ENCODE measurements at places on chromosomes 3 and 15.

GRCh38 chr15:76575679-76576078 lies 239.1 kb downstream of the ISL2 start:
- no peak for DNase-seq

- no peak for DNase-seq
Measured at GRCh38 chr3:166554023-166554422, 716.8 kb upstream of the BCHE start.

DNA sequence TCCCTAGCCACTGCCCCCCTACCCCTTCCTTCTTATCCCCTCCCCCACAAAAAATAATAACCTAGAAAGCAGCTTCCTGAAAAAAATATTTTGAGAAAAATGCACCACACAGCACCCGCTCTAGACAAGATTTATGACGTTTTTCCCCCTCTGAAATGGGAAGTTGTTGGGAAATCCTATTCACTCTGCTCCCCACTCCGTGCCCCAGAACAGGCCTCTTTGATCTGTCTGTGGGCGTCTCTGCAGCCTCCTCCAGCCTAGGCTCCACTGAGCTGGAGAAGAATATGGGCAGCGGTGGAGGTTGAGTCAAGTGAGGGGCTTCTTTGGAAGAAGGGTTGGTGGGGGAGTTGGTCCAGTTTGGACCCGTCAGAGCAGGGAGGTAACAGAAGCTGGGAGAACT lies 28.5 kb upstream of the POLG start:
- DNase-seq: no peak

DNA sequence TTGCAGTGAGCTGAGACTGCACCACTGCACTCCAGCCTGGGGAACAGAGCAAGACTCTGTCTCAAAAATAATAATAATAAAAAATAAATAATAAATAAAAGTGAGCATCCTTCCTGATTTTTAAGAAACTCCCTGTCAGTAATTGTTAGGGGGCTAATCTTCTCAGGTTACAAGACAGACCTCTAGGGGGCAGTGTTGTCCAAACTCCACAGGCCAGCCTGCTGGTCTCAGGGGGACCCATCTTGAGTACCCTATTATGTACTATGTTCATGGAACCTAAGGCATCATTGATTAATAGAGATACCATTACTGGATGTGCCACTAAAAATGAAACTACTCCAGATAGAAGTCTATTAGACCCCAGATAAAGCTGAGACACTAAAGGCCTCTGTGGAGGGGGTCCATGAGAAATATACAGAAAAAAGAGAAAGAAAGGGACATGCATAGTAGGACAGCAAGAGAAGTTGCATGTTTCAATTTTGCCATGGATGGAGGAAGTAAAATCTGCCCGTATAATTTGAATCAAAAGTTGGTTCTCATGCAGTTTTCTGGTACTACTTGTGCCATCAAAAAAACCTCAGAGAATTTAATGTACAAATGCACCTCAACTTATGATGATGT lies 85.5 kb upstream of the CDV3 start:
- DNase-seq: no peak

DNA sequence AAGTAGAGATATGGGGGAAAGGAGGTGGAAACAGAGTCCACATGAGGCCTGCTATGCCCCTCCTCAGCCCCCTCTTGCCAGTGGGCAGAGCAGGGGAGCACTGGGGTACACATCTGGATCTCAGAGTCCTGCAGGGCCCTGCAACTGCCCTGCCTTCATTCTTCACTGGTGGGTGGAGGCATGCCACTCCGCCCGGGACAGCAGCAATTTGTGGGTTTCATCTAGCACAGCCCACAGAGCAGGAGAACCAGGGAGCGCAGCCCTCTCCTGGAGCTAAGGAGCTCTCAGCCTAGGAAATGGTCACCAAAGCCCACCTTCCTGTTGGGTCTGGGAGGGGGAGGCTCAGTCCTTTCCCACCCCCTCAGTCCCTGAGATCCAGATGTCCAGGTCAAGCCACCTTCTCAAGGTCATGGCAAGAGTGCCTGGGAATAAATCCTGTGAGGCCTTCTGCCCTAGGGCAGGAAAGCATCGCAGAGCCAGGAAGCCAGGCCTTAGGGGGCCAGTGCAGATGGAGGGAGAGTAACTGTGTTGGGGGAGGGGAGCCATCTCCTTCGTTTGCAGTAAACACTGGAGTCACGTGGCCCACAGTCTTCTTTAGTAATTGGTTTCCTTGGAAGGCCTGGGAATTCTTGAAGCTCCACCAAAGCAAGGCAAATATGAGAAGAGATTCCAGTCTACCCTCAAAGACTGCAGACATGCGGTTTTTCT lies 31.0 kb downstream of the ANP32A start:
- DNase-seq: no peak

- no peak for DNase-seq
Measured at GRCh38 chr3:3087279-3087678, 22.9 kb downstream of the IL5RA start.

DNA sequence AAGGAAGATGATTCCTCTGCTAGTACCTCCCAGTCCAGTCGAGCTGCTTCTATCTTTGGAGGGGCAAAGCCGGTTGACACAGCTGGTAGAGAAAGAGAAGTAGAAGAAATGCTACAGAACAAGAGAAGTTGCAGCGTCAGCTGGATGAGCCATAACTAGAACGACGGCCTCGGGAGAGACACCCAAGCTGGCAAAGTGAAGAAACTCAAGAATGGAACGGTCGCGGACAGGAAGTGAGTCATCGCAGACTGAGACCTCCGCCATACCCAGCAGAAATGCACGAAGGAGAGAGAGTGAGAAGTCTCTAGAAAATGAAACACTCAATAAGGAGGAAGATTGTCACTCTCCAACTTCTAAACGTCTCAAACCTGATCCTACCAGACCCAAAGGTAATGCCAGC lies 19.0 kb upstream of the PARP14 start:
- no peak for DNase-seq

DNA sequence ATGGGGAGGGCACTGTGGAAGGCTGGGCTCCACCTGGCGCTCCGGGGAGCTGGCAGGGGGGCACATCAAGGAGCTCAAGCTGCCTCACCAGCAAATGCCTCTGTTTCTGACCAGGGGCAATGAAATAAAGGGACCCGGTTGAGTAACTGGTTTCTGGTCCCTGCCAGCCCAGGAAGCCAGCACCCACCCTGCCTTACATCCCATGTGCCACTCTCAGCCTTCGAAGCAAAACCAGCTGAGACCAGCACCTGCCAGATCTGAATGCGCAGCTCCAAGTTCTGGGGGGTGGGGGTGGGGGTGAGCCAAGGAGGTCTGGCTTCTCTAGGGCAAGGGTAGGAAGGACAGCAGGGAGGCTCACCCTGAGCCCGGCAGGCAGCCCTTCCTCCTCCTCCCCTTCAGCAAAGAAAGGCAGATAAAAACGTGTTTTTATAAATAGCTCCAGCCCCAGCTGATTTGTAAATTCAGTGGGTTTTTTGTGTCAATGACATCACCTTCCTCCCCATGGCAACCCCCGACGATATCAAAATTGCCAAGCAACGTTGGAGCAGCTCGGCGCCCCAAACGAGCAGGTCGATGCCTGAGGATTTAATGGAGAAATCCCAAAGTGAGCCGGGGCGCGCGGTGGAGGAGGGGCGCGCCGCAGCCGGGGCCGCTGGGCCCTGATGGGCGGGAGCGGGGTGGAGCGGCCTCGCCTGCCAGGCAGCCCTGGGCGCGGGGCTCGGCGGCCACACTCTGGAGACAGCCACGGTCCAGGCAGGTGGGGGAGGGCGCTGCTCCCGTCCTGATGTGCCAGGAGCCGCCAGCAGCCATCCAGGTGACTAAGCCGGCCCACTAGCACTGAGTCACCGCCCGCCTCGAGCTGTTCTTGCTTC lies at the start of gene PAK6:
TSS of gene PAK6 (plus strand) at position 532 of the 872 bp plus-strand sequence. CDS start 25,723 bp downstream, outside the sequence.
- DNase-seq: peak; percentile 37

DNA sequence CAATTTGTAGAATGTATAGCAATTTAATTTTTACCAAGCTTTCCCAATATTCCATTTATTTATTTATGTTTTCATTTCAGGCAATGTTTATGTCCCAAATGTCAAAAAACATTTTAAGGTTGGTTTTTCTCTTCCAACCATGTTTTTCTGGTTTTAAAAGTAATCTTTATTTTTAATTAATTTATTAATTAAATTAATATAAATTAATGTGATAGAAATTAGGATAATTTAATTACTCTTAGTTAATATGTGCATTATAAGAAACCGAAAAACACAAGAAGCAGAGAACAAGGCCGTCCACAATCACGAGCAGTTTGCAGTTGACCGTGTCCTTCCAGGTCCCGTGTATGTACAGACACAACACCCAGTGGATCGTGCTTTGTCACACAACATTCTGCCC lies 34.2 kb downstream of the FBXO45 start:
- no peak for DNase-seq

- no peak for DNase-seq
Measured at GRCh38 chr3:123732447-123732846, 147.6 kb upstream of the HACD2 start.

DNA sequence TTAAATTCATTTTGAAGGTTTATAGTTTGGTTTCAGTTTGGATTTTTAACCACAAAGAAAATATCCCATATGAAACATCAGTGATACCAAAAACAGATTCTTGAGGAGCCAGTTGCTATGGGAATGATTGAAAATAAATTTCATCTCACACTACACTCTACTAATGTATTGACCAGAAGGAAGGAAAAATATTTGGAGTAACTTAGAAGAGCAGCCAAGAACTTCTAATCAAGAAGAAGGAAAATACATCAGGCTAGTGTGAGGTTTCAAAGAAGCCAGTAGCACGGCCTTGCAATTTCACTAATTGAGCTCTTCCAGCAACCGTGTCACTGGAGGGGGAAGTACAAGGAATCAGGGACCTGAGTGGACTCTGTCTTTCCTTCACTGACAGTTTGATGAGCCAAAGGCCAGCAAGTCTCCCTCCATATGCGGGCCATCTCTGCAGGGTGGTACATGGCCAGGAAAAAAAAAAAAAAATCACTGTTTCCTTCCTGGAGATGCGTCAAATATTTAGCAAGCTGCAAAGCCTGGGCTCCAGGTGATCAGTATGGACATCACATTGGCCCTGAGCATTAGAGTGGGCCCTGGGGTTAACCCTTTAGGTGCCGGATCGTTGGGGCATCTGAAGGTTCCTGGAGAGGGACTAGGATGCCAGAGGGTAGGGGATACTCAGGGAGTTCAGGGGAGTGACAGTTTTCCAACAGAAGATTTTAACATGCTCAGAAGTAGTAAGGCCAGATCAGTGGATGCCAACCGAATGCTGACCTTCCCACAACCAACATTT lies 37.1 kb downstream of the SLC12A8 start:
- no peak for DNase-seq

- DNase-seq: no peak
Measured at GRCh38 chr3:44476181-44476611, 1.3 kb downstream of the ZNF445 start.

GRCh38 chr15:62624547-62625378 lies 417.8 kb upstream of the TPM1 start:
- no peak for DNase-seq

- no peak for DNase-seq
Measured at GRCh38 chr3:141928631-141929270, 52.3 kb downstream of the ATP1B3 start.

GRCh38 chr3:183892610-183893214 lies 8.0 kb upstream of the PARL start:
- peak; percentile 93 for DNase-seq

- no peak for DNase-seq
Measured at GRCh38 chr3:167483708-167484475, 10.1 kb upstream of the SERPINI2 start.

Data from NCI-H345 (cell line).